NCI-H187 treated with DMSO at 0.1 percent for 48 hours (cell line): ENCODE measurements at places on chromosomes 7 and 10.

DNA sequence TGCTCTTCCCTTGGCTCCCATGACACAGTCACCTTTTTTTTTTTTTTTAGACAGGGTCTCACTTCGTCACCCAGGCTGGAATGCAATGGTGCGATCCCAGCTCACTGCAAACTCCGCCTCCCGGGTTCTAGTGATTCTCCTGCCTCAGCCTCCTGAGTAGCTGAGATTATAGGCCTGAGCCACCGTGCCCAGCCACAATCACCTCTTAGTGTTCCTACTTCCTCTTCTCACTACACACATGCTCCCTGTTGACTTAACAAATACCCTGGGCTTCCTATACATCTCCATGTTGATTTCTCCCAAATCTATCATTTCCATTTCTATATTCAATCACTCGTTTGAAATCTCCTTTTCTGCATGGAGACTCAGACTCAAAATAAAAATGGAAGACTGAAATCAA, 91.7 kb downstream of the CUBN start:
- no peak for DNase-seq

DNA sequence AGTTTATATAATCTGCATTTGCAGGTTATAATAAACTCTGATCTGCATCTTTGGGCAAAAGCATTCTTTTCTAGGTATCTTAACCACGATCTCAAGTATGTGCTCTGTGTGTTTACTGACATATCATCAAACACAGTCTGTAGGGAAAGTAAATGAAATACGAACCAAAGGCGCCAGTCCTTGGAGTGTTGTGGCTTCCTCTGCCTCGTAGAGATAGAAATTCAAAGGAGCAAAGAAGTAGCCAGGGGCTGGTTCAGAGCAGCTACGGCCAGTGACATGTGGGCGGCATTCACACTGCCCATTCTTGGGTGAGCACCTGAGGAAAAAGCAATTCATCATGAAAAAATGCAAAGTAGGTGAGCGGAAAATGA, 38.7 kb downstream of the LAMB4 start:
- no peak for DNase-seq

DNA sequence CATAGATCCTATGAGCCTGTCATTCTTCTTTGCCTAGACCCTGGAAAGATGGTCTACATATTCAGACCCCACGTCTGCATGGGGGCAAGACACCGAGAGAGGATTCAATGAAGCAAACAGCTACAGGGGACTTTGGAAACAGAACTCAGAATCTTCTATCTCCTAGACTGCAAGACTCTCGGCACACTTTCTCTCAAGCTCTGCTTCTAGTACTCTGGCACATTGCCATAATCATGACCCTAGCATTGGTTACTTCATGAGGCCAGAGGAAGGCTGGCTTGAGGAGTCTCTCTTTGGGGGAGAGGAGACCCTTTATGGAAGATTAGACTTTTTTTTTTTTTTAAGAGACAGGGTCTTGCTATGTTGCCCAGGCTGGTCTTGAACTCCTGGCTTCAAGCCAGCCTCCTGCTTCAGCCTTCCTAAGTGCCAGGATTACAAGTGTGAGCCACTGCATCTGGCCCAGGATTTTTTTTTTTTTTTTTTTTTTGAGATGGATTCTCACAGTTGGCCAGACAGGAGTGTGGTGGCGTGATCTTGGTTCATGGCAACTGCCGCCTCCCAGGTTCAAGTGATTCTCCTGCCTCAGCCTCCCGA, 20.7 kb downstream of the CCDC3 start:
- DNase-seq: no peak

DNA sequence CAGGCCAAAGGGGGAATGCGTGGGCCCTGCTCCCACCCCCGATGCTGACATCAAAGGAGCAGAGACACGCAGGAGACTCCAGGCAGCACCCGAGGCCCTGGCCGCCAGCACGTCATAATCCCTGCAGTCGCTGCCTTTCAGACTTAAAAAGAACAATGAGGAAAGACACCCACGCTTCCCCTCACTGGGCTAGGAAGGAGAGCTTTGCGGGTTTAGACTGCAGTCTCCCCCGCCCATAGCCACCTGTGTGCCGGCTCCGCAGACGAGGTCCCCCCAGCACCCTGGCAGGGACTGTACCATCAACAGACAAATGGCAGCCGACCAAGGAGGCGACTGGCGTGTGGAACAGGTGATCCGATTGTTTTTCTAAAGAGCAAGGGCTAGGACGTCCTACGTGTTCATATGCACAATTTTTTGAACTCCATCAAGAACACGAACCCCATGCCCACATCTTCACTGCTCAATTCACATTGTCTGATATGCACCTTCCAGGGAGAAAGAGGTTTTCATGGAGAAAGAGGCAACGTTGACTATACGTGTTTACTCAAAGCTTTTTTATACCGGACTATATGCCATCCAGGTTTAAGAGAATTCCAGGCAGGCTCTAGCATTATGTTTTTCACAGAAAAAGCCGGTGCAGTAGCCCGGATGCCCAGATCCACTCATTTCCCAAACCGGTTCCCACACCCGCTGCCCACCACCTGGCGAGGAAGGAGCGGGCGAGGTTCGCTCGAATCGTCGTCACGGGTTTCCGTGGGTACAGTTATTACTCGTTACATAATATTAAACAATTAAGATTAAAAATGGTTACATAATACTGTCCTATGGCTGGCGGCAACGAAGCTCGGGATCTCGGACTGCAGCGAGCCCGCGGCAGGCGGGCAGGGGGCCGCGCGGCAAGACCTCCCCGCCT, 1.1 kb downstream of the GRB10 start:
- no peak for DNase-seq

DNA sequence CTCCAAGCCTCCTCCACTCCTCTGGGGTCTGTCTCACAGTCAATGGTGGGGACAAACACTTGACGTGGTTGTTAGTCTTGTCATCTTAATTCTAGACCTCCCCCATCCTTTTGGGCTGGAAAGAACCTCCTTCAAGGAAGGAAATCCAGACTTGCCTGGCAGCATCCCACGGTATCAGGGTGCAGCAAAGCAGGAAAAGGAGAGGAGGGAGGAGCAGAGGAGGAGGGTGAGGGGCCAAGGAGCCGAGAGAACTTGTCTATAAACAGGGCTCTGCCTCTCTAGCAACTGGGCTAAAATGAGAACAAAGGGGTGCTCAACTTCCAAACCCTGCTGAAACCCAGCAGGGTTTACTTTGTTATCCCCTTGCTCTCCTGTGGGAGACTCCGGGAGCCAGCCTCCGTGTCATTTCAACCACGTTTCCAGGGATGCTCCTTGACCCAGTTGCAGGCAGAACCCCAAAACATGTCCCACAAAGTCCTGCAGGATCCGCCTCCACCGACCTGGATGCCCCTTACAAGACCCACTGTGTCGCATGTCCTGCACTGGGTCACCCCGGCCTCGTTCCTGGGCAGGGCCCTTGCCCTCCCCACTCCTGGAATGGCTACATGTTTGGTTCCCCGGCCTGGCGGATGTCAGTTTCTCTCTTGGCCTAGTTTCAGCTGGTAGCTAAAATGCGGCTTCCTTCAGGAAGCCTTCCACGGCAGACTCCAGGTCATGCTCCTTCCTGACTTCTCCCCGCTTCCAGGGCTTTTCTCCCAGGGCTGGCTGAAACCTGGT, 69.7 kb upstream of the MGMT start:
- DNase-seq: no peak

GRCh38 chr7:68015122-68015977, 1018.7 kb downstream of the TYW1 start:
- DNase-seq: no peak

DNA sequence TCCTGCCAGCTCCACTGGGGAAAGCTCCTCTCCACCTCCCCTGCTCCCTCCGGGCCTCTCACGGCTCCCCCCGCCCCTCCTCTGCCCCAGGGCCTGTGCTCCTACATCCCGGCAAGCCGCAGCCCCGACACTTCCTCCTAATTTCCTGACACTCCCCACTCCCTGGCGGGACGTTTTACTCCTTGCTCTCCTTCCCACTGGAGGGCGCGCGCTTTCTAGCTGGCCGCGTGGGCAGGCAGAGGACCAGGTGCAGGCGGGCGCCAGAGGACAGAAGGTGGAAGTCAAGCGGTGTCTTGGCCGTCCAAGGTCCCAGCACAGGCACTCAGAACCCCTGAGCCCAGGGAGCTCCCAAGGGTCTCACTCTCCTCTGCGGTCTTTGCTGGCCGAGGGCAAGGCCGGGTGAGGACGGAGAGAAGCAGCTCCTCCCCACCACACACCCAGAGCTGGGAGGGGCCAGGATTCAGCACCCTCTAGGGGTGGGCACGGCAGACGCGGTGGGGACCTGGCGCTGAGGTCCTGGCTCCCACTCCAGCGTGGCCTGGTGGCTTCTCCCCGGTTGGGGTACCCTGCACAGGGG, 19.1 kb downstream of the ADAM8 start:
- no peak for DNase-seq

- DNase-seq: no peak
These were observed 1.7 kb upstream of the VENTX start for GRCh38 chr10:133235932-133236331.

DNA sequence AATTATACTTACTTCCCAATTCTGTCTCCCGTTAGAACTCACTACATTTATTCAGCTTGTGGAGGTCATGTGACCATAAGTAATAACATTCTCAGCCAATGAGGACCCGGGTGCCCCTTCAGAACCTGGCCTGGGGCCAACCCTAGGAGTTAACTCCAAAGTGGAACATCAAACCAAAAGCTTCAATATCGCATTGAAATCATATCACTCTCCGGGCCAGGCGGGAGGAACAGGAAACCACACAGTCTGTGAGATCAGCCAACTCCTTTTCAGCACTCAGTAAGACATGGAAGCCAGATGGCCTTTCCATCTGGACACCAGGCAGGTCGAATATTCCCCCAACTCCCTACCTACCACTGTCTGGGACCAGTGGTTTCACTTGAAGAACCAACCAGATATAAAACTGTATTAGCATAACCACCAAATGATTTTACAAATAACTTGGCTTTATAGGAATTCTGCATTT, 5.5 kb downstream of the CREB3L2 start:
- DNase-seq: no peak

GRCh38 chr10:100184840-100185239, 989 bp downstream of the ERLIN1 start:
- DNase-seq: no peak

GRCh38 chr7:150388709-150389531, 9.8 kb downstream of the ZNF775 start:
- no peak for DNase-seq

DNA sequence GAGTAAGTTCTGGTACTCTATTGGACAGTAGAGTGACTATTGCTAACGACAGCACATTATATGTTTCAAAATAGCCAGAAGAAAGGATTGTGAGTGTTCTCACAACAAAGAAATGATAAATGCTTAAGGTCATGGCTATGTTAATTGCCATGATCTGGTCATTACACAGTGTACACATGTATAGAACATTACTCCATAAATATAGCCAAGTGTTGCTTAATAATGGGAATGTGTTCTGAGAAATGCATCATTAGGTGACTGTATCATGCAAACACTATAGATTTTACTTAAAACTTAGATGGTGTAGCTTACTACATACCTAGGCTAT, 19.6 kb downstream of the EPC1 start:
- no peak for DNase-seq

DNA sequence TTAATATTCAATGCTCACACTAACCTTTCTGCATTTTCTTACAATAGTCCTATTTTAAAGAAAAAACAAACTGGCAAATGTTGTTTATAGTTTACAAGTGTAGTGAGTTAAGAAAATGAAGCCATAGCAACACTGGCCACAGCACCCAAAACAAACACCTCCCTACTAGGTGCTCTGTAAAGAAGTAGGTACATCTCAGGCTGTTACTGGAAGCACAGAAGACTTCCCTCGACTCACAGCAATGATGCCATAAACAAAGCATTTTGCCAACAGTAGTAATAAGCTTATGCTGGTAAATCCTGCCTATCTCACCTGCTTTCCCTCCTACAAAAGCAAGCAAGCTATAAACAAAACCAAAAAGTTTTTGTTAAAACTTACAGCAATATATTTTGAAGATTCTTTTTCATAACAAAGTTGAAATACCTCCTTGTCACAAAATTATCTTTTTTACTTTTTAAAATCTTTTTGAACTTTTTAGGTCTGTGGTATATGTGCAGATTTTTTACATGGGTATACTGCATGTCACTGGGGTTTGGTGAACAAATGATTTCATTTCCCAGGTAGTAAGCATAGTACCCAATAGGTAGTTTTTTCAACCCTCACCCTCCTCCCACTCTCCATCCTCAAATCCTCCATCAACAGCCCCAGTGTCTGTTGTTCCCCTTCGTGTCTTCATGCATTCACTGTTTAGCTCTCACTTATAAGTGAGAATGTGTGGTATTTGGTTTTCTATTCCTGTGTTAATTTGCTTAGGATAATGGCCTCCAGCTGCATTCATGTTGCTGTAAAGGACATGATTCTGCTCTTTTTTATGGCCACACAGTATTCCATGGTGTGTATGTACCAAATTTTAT, 28.4 kb downstream of the COA1 start:
- no peak for DNase-seq

GRCh38 chr7:155489862-155490696, 32.1 kb downstream of the EN2 start:
- no peak for DNase-seq

GRCh38 chr10:108421266-108421665, 1256.8 kb upstream of the SORCS1 start:
- no peak for DNase-seq
